OCI-M1 (cell line): ENCODE measurements at places on chromosomes 6 and 20.
A peak's percentile ranks its signal among the peaks of the same experiment; 100 is the strongest.

- peak; percentile 85 for DNase-seq
These were observed 650 bp upstream of the TTK start for GRCh38 chr6:80003826-80004172.

- DNase-seq = no peak
These were observed 61.2 kb upstream of the CDYL start for GRCh38 chr6:4714961-4715501.

DNA sequence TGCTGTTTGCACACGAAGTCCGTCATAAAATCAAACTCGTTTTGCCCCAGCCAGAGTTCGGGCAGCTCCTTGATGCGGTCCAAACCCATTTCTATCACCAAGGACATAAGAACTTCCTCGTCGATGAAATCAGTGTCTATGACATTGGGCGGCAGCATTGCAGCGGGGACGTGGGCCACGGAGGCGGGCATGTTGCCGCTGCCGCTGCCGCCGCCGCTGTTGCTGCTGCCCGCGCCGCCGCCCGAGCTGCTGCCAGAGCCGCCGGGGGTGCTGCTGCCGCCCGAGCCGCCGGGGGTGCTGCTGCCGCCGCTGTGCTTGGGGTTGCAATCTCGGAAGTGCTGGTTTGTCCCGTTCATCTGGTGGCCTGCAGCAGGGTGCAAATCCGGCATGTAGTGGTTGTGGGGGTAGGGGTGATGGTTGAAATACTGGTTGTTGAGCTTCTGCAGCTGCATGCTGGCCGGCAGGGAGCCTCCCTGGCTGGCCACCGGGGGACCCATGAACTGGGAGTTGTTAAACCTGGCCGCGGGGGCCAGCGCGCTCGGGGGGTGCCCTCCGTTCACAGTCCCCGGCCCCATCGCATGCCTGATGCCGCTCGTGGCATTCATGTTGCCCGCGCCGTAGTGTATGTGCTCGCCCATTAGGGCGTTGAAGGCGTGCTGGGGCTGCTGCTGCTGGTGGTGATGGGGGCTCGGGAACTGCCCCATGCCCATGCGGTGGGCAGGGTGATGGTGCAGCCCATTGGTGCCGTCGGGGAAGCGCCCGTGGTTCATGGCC lies 1.1 kb downstream of the CITED2 start:
- DNase-seq = peak; percentile 80

DNA sequence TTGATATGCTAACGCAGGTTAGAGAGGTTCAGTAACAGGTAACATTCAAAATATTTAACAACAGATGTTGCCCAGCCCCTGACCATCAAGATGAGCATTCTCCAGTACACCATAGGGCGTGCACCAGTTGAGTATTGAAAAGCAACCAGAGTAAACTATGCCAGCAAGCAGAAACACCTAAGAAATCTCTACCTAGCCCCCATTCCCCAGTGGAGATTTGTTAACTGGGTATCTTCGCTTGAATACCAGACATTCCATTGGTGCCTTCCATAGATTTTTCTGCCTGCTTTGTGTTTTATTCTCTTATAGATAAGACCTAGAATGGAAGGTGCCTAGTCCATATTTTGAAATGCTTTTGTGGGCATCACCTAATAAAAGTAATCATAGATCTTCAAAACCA lies 623.9 kb downstream of the KIF16B start:
- DNase-seq = no peak

- no peak for DNase-seq
These were observed 18.6 kb downstream of the TTPAL start for GRCh38 chr20:44494266-44494665.

GRCh38 chr6:37906121-37906520 lies 86.6 kb downstream of the ZFAND3 start:
- no peak for DNase-seq

GRCh38 chr6:9292975-9293374 lies 857.6 kb upstream of the SLC35B3 start:
- DNase-seq = no peak

- no peak for DNase-seq
These were observed 792 bp upstream of the FUT9 start for GRCh38 chr6:96014846-96015517.

DNA sequence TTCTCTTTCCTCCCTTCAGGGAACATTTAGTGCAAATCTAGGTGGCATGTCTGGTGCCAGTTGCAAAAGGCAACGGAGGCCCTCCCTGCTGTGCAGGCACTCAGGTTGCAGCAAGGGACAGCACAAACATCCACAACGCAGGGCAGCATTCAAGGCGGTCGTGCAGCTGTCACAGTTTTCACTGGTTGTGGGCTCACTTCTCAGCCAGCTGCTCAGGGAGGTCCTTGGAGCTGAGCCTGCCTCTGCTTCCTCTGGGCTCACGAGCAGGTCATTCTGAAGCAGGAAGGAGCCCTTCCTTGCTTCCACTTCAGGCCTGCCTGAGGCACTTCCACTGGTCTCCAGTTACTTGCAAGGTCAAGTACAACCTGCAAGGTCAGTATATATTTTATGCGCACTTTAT lies 3.8 kb upstream of the NPEPL1 start:
- DNase-seq = no peak

- peak; percentile 31 for DNase-seq
These were observed 230.9 kb upstream of the HTR1E start for GRCh38 chr6:86706449-86706848.

GRCh38 chr6:28383235-28384142 lies 16.1 kb downstream of the ZSCAN12 start:
- DNase-seq = peak; percentile 98

GRCh38 chr6:3525915-3526314 lies 69.1 kb upstream of the SLC22A23 start:
- no peak for DNase-seq

GRCh38 chr20:63220696-63221399 lies 4.9 kb upstream of the YTHDF1 start:
- DNase-seq = no peak

DNA sequence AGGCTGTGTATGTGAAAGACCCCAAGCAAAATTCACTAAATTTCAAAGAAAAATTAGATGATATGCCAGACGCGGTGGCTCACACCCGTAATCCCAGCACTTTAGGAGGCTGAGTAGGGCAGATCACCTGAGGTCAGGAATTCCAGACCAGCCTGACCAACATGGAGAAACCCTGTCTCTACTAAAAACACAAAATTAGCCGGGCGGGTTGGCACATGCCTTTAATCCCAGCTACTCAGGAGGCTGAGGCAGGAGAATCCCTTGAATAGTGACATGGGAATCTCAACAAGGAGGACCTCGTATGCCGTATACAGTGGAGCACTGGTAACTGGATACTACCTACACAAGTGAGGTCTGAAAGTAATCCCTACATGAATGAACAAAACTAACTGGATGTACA lies 92.7 kb upstream of the JARID2 start:
- DNase-seq = no peak

DNA sequence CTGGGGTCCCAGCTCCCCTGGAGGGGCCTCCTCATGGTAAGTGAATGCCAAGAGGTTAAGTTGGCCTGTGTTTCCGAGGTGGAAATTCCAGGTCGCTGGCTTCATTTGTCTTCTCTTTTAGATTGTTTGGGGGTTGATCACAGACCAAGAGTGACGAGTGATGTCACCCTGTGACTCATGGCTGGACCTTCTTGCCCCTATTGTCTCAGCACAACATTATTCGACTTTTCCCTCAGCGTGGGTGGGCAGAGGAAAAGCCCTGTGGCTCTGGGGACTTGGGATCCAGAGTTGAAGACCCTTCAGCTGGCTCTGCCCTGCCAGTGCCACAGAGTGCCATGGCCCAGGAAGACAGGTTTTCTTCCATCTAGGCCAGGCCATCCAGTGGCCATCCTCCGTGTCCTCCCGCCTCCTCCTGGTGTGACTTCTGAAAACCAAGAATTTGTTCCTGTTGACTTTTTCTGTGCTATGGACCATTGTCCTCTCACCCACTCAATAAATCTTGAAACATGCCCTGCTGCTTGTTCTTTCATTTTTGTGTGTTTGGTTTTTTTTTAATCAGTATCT lies 15.4 kb upstream of the SNHG17 start:
- DNase-seq = no peak

GRCh38 chr20:32319100-32319499 lies 39.0 kb upstream of the ASXL1 start:
- no peak for DNase-seq

- peak; percentile 29 for DNase-seq
These were observed 290.2 kb downstream of the BTBD3 start for GRCh38 chr20:12207875-12208274.

GRCh38 chr6:8219352-8219943 lies 117.1 kb upstream of the EEF1E1 start:
- DNase-seq = peak; percentile 77

DNA sequence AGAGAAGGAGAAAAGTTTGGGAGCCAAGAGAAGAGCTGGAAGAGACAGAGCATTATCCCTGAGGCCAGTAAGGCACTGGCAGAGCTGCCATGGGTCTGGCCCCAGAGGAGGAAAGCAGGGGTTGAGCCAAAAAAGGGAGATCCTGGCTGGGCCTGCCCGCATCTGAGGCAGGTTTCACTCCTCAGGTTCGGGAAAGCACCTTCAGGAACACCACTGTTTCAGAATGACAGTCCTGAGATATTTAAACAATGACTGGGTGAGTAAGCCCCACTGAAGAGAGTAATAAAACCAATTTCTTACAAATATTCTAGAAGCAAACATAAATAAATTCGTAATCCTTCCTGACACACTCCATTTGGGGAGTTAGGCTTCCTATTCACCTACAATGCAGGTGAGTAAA lies 152.2 kb downstream of the BACH2 start:
- DNase-seq = no peak

- no peak for DNase-seq
These were observed 40.9 kb upstream of the FLRT3 start for GRCh38 chr20:14378326-14378725.

GRCh38 chr6:138772596-138773176 lies 883 bp upstream of the CCDC28A start:
- no peak for DNase-seq

GRCh38 chr6:117540670-117541069 lies 58.2 kb downstream of the DCBLD1 start:
- DNase-seq = no peak

GRCh38 chr6:9205645-9206044 lies 770.3 kb upstream of the SLC35B3 start:
- DNase-seq = no peak

DNA sequence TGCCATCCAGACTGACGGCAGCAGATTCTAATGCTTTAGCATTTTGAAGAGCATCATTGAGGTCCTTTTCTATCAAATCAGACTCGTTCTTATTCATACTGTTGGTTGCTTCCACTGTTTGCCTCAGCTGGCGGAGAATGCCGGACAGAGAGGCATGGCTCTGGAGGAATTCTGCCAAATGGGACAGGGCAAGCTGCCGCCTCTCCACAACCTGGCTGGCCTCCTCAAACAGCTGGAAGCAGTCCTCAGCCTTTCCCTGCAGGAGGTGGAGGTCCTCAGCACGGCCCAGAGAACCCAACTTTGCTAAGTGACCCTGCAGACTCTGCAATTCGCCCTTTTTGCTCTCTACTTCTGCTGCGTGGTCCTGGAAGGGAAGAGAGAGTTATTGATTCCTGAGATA lies 220.5 kb downstream of the SYNE1 start:
- no peak for DNase-seq

GRCh38 chr6:1316489-1316971 lies 4.6 kb downstream of the FOXQ1 start:
- DNase-seq = no peak

DNA sequence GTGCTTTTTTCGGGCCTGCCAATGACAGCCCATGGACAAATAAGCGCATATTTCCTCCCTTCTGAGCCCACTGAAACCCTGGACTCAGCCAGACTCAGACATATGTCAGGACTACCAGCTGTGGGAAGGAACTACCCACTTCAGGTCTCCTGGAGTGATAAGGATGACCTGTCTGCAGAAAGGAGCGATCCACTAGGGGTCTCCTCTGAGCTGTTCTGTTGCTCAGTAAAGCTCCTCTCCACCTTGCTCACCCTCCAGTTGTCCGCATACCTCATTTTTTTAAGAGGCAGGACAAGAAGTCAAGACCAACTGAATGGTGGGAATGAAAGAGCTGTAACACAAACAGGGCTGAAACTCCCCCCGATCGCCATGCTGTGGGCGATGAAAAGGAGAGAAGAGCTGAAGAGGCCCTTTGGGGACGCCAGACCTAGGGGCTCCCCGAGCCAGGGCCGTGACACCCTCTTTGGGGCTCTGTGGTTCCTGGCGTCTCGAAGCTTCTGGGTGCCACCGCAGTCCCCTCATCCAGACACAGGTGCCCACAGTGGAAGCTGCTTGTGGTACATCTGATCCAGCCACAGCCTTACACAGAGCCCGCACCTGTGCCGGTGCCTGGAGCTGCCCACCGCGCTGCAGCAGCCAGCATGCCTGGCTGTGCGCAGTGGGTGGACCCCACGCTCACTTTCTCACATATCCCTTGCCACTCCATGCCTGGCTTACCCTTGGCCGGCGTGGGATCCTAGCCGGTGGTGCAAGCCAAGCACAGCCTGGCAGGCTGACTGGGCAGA lies 68.8 kb downstream of the EYS start:
- DNase-seq = peak; percentile 59

- no peak for DNase-seq
These were observed 10.7 kb upstream of the MYLK2 start for GRCh38 chr20:31808481-31808880.

GRCh38 chr6:94478133-94479005 lies 1059.0 kb upstream of the EPHA7 start:
- DNase-seq = peak; percentile 61

DNA sequence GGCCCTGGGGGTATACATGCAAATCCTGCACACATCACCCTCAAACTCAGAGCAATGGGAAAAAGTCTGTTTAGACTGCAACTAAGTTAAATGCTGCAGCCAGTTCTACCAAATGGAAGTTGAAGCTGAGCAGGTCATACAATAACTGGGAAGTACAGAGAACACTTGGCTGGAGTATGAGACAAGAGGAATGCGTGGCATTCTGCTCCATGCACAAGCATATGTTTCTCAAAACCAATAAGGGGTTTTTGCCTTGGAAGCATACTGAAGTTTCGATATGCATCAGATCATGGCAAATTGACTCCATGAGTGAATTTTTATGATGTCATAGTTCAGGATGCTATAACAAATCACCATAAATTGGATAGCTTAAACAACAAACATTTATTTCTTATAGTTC lies 193.8 kb downstream of the COL12A1 start:
- DNase-seq = no peak

DNA sequence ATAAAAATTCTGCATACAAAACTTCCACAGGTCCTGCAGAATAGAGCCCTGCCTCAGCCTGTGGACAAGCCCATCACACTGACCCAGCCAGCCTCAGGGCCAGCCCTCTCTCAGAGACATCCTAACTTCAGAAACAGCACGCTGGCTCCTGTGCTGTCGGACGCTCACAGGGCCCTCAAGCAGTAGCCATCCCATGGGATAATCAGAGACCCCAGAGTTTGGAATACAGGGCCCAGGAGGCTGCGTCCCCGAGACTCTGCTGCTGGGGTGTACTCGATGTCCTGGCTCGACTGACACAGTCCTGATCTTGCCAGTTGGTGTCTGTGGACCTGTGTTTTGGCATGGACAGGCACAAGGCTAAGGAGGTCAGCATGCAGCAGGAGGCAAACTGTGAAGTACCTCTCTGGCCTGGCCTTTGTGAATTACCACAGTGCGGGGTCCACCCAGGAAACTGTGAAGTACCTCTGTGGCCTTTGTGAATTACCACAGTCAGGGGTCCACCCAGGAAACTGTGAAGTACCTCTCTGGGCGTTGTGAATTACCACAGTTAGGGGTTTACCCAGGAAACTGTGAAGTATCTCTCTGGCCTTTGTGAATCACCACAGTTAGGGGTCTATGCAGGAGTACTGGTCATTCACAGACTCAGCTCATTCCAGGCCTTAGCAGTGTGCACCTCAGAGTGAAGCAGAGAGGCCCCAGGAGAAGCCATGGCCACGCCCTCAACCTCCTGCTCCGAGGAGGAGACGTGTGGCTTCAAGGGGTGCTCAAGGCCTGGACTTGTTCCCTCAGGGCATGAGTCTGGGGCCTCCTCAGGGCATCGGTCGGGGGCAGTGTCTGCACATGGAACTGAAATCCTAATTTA lies 212.4 kb downstream of the SYNDIG1 start:
- no peak for DNase-seq
